HT-29 (cell line): ENCODE measurements at places on chromosomes 4 and X.

- DNase-seq, result no peak
These were observed 102.0 kb downstream of the KLHL8 start for GRCh38 chr4:87118421-87118820.

DNA sequence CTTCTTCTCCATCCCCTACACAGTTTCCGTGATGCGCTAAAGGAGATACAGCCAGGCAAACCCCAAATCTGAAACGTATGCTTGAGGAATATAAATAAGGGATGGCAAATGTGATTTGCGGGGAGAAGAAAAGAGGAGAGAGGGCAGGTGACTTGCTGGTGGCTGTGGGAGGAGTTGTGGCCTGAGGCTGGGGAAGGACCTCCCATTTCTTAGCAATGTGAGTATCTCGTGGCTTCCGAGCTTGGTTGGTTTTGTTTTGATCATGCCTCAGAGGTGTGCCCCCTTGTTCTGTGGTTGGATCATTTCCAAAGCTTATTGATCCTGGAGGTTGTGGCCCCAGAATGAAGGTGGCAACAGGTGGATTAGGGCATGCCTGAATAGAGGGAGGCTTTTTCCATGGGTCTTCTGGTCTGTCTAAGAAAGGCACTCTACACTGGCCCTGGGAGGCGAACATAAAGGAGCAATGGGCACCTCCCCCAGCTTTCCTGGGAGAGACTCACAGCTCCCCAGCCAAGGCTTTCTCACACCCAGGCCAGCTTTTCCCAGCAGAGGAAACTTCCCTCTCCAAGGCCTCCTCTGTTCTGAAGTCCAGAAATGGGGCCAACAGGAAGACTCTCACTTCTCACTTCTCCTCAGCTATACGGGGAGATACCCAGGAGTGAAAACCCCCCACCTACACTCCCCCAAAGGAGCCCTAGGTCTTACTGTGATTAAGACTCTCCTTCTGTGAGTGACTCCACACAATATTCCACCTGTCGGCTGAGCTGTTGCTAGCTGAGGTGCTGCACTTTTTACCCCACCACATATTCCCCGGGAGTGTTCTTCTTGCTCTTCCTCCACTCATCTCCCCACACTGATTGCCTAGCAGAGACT is 40.0 kb downstream of the C4orf51 start:
- no peak for DNase-seq

DNA sequence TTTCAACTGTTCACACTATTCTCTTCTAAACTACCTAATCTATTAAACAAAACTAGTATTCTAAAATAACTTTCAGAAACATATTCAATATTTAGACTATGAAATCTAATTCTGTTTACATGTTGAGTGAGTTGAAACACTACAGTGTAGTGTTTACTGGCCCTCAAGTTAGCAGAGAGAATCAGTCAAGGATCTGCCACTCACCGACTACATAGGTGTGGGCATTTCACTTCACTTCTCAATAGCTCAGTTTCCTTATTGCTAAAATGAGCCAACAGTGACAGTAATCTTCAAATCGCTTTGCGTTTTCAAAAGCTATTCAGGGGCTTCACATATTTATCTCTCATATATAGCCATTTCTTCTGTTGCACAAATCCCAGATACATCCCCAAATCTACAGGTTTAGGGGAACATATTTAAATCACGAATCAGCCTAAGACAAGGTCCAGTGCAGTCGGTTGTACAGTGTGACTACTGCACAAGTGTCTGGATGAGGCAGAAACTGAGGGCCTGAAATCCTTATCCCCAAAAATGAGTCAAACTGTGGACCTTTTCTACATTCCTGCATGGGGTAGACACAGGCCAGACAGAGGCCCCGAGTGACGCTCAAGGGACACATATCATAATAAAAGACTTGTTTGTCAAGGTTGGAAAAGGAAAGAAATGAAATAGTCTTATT is 129.8 kb downstream of the PPP3CA start:
- no peak for DNase-seq

DNA sequence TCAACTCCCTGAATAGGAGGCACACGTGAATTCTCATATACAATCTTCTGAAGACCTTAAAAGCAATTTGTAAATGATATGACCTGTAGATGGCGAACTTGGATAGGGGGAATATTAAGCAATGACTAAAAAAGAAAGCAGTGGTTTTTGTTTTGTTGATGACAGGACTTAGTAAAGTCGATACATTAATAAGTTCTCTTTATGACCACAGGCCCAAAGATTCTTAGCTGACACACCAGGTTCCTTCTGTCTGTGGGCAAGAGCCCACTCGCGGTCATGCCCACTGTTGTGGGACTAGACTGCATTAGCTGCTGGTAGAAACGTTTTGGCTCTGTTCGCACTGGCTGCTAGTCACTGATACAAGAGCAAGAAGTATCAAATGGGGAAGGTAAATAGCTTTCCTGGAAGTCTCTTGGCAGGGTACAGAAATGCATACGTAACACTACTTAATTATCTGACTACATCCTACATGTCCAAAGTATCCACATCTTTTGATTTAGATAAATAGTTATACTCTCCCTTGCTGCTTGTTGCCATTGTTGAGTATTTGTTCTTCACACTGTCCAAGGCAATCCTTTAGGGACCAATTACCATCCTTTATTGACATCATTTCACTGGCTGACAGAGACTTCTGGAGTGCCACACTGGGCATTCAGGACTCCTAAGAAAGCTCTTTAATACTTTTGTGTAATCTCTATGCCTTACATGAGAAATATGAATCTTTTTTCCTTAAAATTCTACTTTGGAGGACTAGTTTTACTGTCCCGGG is 31.0 kb downstream of the ALPK1 start:
- DNase-seq, result peak; percentile 70

- DNase-seq, result peak; percentile 16
These were observed 57.6 kb downstream of the CCDC160 start for GRCh38 chrX:134294548-134294947.

DNA sequence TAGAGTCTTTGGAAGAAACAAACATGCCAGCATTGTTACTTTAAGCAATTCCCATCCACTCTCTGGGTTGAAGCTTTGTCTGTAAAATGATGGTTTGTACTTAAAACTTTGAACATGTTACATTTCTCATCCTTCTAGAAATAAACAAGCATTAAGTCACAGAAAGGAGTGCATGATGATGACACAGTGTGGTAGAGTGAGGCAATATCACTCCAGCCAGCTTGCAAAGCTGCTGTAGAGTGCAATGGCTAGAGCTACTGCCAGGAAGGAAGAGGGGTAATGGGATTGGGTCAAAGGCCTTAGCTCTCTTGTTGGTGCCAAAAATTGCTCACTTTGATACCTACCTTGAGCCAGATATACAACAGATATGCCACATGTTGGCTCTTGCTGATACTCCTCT is 12.3 kb upstream of the ENOX2 start:
- DNase-seq, result no peak

GRCh38 chr4:138835832-138836533 is 179.6 kb upstream of the NOCT start:
- DNase-seq, result peak; percentile 42

- DNase-seq, result no peak
These were observed 7.5 kb upstream of the PDLIM3 start for GRCh38 chr4:185542626-185543315.

GRCh38 chrX:134599184-134599914 is 58.9 kb downstream of the PLAC1 start:
- no peak for DNase-seq

DNA sequence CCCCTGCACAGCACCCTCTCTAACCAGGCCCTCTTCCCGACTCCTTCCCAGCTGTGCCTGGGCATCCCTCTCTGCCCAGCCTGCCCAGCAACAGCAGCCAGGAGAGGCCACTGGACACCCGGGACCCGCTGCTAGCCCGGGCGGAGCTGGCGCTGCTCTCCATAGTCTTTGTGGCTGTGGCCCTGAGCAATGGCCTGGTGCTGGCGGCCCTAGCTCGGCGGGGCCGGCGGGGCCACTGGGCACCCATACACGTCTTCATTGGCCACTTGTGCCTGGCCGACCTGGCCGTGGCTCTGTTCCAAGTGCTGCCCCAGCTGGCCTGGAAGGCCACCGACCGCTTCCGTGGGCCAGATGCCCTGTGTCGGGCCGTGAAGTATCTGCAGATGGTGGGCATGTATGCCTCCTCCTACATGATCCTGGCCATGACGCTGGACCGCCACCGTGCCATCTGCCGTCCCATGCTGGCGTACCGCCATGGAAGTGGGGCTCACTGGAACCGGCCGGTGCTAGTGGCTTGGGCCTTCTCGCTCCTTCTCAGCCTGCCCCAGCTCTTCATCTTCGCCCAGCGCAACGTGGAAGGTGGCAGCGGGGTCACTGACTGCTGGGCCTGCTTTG is 1.1 kb downstream of the AVPR2 start:
- DNase-seq, result no peak

- DNase-seq, result no peak
These were observed 6.0 kb downstream of the DGKQ start for GRCh38 chr4:967113-968104.

GRCh38 chr4:181147416-181147951 is 1095.7 kb upstream of the TENM3 start:
- no peak for DNase-seq

GRCh38 chr4:150080337-150080736 is 2.1 kb downstream of the DCLK2 start:
- no peak for DNase-seq

DNA sequence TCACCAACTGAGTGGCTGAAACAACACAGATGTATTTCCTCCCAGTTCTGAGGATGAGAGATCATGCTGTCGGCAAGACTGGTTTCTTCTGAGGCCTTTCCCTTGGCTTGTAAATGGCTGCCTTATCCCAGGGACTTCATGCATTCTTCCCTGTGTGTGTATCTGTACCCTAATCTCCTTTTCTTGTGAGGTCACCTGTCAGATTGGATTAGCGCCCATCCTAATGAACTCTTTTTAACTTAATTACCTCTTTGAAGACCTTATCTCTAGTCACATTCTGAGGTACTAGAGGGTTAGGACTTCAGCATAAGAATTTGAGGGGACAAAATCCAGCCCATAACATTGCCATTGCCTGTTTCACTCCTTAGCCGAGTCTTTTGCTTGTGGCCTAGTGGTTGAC is 59.5 kb upstream of the TMEM150C start:
- DNase-seq, result no peak

DNA sequence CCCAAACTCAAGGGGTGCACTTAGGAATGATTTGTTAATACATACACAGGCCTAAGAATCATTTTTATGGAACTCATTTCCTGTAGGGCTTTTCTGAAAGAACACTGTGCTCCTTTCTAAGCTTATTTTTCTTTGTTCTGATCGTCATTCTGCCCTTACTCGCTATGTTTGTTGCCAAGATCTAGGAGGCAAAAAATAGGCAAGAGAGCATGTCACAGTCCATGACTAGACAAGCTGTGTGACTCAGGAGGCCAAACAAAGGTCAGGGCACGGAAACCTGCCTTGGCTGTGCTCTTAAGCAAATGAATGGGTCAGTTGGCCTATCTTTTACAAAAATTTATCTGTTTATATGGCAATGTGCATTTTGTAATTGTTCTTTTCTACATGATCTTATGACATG is 42.5 kb upstream of the C1GALT1C1 start:
- peak; percentile 41 for DNase-seq

- no peak for DNase-seq
These were observed 22.5 kb upstream of the TRIM2 start for GRCh38 chr4:153181700-153182099.

GRCh38 chr4:15809466-15809865 is 31.3 kb downstream of the CD38 start:
- DNase-seq, result no peak
